ENCODE measurements at places on chromosomes 12 and 14.
A peak's percentile ranks its signal among the peaks of the same experiment; 100 is the strongest.

GRCh38 chr12:3527181-3527580 lies 36.2 kb downstream of the PRMT8 start:
- no peak for DNase-seq

- DNase-seq = no peak
Observed at GRCh38 chr12:78324234-78324633, 493.5 kb downstream of the NAV3 start.

- no peak for DNase-seq
Observed at GRCh38 chr12:20931894-20932293, 121.4 kb downstream of the SLCO1B3 start.

DNA sequence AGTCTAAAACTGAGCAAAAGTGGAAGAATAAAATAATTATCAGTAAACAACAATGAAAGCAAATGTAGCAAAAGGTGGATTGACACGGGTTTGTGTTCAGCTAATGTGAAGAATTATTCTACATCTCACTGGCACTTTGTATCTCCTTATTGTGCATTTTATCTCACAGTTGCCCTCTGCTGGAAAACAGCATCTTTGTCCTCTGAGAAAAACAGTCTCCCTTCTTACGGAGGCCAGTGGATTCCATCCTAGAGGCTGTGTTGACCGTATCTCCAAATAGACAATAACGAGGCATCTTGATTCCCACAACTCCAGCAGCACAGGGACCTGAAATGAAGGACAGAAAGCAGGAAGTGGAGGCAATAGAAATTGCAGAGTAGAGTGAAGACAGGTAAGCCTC lies 51.3 kb upstream of the PLBD1 start:
- DNase-seq = no peak

DNA sequence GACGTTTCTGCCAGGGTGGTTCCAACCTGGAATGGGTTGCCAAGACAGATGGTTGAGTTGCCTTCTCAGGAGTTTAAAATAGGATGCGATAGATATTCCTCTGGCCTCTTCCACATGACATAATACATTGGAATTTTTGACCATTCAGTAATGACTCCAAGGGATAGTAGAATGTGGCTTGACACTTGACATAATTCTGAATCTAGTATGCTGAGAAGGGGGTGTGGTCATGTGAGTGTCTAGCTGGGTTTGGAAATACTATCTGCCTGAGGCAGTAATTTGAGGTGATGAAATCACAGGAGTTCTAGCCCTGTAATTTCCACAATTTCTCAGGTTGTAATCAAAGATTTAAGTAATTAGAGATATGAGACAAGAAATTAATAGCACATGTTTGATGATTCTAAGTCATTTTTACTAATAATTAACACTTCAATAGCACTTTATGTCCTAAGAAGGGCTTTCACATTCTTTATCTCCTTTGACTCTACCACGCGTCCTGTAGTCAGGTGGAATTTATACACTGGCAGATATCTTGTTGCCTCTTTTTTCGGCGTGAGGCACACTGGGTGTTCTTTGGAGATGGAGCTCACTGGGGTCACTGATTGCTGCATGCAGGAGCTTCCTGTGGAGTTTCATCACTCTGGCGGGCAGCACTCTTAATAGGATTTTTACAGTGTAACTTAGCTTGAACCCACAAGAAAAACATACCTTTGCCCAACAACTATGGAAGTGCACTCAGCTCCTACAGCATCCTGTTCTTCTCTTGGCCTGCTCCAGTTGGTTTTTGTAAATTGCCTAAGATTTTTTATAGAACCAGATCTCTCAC lies 3.2 kb upstream of the AMIGO2 start:
- DNase-seq = no peak

DNA sequence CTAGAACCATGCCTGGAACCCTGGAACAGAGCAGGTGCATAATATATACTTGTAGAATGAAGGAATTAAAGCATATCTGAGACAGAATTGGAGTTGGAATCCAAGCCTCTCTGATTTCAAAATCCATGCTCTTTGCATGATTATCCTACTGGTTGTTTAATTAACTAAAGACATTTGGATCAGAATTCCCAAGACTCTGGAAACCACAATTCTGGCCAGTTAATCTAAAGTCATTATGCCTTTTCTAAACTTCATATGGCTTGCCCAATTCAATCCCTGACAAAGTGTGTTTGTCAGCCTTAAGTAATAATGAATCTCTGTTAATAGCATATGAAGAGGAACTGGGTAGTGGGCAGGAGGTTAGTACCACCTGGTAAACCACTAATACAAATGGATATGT lies 422.6 kb downstream of the ATP23 start:
- no peak for DNase-seq

- peak; percentile 46 for DNase-seq
Observed at GRCh38 chr14:68283378-68284123, 464.0 kb downstream of the RAD51B start.

DNA sequence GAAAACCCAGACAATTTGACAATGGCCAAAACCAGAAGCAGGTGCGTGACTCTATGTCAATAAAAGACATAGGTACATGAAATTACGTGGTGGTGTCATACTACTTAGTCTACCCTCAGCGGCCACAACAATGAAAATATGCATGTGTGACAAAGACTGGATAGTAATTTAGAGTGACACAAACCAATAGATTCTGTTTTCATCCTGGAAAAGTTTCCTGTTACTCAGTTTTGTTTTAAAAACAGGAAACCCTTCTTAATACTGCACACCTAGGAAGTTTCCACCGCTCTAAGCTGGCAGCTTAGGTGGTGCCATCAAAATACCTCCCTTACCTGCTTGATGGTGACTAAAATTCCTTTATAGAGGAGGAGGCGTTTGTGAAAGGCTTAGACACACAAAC lies 15.1 kb downstream of the POU6F1 start:
- DNase-seq = no peak

DNA sequence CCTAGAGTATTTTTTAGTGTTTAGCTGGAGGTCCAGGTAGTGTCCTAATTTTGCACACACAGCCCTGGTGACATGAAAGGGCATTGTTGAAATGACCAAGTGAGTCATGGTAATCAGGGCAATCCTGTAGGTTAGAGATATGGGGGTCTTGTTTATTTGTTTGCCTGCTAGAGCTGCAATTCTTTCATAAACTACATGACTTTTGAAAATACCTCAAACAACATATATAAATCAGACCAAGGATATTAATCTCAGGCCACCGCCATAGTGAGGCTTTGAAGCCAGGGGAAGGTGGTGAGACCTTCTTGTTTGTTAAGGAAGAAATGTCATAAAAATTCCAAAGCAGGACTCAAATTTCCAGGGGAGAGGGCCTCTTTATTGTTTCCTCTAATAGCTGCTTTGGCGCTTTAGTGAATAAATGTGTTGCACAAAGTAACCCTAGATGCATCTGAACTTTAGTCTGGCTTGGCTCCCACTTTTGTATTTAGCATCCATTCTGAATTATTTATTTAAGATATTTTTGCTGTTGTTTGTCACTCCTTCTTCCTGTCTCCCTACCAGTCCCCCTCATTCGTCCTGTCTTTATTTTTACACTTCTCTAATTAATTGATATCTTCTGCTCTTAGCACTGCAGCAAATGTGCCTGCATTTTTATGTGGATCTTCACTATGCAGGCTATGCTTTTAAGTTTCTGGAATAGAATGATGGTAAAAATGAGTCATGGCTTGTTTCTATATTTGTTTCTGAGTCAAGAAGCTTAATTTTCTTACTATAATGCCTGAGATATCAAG lies 430.3 kb downstream of the RAD51B start:
- no peak for DNase-seq

DNA sequence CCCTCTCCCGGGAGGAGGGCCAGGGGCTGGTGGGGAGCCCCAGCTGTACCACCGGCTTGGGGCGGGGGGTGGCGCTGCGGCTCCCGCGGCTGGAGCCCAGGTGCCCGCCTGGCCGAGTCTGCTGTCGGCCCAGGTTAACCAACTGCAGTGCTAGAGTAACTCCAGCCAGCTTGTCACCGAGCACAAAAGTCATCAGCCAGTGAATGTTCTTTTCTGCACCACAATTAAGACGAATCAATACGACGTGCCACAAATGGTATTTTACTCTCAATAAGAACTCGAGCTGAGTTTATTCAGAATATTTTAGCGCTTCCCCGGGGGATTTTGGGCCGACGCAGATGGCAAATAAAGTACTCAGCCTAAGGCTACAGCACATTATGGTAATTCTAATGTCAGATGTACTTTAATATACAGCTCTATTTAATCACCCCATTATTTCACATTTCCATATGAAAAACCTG lies 83.2 kb downstream of the BCL11B start:
- no peak for DNase-seq

DNA sequence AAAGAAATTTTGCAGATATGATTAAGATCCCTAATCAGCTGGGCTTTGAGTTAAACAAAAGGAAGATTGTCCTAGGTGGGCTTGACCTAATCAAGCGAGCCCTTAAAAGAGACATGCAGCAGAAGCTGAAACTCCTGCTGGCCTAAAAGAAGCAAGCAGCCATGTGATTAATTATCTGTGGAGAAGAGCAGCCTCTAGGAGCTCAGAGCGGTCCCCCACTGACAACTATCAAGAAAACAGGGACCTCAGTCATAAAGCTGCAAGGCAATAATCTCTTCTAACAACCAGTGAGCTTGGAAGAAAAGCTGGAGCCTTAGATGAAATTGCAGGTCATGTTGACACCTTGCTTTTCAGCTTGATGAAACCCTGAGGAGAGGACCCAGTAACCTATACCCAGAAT lies 288.9 kb upstream of the CLEC14A start:
- no peak for DNase-seq

- DNase-seq = no peak
Observed at GRCh38 chr12:6533653-6533922, 729 bp upstream of the GAPDH start.

DNA sequence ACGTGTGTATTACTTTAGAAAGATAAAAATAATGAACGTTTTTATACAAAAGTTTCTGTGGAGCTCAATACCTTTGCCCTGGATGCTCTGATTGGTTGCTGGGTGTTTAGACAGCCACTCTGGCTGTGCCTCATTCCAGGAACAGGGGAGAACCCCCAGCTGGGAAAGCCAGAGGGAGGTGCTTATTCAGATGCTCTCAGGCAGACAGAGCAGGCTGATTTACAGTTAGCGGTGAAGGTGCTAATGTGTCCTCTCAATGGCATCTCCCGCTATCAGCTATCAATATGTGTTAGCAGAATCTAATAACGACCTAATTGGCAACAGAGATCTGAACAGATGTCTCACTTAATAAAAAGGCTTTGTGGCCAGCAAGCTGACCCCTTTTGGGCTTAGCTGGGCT lies 402.3 kb downstream of the NUAK1 start:
- no peak for DNase-seq

DNA sequence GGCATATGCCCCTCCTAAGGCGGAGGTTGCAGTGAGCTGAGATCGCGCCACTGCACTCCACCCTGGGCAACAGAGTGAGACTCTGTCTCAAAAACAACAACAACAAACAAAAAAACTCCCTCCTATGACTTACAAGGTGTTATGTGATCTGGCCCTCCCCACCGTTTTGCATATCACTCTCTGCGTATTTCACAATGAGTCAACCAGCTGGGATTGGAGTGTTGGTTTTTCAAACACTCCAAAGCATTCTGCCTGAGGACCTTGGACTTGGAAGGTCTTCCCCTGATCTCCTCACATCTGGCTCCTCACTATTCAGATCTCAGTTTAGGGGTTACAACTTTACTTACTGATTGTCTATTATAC lies 14.0 kb downstream of the MANSC1 start:
- DNase-seq = no peak

DNA sequence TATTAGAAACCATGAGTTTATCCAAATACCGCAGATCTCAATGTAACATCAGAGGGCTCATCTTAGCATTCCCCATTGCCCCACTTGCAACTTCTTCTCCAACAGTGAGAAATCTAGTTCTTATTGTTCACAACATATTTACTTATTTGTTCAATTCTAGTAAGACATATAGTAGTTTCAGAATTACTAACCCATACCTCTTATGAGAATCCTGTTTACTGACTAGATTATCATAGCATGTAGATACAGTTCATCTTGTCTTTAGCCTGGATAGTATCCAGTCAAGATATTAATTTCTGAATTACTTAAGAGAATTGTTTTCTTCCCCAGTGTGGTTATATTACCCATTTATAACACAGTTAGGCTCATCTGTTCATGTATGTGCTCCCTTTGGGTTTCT lies 80.6 kb downstream of the NIN start:
- DNase-seq = no peak

DNA sequence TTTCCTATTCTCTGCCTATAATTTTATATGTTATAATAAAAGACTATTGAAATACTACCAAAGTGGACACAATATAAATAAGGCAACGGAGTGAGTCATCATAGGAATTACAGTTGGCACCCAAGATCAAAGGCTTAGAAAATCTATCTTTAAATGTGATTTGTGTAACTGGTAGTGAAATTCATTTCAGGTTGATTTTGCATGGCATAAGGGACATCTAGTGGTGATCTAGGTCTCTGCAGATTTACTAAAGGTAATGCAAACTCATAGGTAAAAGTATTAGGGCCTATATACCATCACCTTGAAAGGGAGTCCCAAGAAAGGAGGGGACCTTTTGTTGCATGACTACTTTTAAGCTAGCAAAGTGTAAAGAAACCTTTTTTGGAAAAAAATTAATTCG lies 527.2 kb downstream of the NRXN3 start:
- no peak for DNase-seq

DNA sequence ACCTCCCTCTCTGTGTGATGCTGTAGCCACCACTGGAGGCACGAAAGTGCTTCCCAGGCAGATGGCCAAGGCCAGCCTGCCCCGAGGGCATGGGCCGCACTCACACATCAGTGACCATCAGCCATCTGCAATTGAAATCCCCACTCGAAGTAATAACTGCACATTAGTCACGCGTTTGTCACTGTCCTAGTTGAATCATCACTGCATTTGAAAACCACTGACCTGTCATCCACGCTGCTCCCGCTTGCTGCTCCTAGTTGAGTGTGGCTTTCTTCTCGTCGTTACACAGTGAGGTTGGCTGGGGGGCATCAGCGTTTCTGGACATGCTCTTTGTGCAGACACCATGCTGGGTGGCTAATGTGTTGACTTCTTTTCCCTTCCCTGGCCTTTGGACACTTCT lies 176.1 kb downstream of the ADGRD1 start:
- no peak for DNase-seq

DNA sequence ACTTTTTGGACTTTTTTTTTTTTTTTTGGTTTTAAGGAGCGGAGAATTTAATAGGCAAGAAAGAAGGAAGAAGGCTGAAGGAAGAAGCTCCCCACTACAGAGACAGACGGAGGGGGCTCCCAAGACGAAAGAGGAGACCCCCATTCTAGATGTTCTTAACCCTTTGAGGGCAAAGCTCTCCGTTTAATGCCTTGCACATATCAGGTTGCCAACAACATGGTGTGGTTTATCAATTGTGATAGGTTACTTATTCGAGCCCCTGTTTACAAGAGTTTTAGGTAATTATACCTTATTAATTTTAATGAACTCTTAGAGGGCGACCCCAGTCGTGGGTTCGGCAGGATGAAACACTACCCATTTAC lies 1.2 kb upstream of the FBXO33 start:
- no peak for DNase-seq

DNA sequence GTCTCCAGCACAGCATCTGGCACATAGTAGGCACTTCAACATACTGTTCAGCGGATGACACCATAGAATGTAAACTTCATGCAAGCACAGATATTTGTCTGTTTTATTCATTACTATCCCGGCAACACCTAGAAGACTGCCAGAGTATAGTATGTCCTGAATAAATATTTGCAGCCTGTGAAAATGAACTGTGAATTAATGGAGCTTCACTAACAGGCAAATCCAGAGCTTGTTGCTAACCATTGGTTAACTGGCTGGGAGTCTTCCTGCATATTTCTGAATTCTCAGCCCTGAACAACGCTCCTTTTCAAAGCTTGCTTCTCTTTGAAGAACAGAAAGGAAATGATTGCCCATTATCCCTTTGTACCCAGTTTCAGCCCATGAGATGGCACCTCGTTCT lies 243.3 kb upstream of the CRY1 start:
- no peak for DNase-seq

All from stimulated activated naive CD4-positive, alpha-beta T cell treated with Interleukin-2 at 50 U/mL for 16 hours (primary cell).